Right ventricle myocardium inferior (tissue), 1 donor: ENCODE measurements at places on chromosomes 3 and 15. TPM values are rescaled to one million over a fixed set of nuclear protein-coding genes. Genes with fewer than 3 reads are reported as not detected.

Gene P2RY13
- 1.0 TPM for total RNA-seq

Gene MCF2L2
- 0.22 TPM for total RNA-seq

GRCh38 chr3:196141866-196142201, 59.9 kb upstream of the TFRC start:
- no peak for DNase-seq

Gene RGMA
- total RNA-seq, result 35.2 TPM
